ENCODE measurements at places on chromosomes 4 and X. TPM values are rescaled to one million over a fixed set of nuclear protein-coding genes. Genes with fewer than 3 reads are reported as not detected.

DNA sequence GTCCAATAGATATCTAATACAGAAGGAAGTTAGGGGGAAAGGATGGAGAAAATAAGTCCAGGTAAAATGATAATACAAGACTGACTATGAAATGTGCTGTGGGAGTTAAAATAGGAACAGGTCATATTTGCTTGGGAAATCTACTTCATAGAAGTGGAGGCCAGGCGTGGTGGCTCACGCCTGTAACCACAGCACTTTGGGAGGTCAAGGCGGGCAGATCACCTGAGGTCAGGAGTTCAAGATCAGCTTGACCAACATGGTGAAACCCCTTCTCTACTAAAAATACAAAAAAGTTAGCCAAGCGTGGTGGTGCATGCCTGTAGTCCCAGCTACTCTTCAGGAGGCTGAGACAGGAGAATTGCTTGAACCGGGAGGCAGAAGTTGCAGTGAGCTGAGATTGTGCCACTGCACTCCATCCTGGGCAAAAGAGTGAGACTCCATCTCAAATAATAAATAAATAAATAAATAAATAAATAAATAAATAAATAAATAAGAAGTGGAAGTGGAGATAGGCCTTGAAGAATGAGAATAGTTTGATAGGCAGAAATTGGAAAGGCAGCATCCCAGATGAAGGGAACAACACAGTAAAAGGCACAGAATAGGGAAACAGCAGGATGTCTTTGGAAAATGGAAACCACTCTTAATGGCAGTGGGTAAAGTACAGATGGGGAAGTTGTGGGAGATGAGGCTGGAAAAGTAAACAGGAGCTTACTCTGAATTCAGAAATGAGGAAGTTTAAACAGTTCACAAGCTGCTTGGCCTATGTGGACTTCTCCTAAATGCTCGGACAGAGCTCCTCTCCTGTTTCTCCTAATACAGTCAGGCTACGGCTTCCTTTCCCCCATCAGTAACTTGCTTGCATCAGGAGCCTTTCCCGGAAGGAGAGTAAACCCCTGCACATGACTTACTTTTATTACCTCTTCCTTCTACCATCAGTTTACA is 15.1 kb upstream of the GK start:
- no peak for DNase-seq

- no peak for DNase-seq
These were observed 92.2 kb downstream of the PRRG1 start for GRCh38 chrX:37441377-37441776.

DNA sequence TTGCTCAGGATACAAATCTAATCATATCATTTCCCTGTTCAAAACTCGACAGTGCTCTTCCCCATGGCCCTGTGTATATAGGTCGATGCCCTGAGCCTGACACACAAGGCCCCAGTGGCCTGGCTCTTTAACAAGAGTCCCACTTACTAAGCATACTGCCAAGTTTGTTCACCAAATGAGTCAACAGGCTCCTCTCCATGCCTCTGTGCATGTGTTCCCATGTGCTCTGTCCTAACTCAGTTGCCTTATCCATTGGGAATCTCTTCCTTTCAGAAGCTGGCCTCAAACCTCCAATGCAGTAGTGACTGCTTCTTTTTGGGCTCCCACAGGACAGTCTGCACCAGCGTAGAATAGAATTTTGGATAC is 18.9 kb upstream of the CXCR3 start:
- no peak for DNase-seq

DNA sequence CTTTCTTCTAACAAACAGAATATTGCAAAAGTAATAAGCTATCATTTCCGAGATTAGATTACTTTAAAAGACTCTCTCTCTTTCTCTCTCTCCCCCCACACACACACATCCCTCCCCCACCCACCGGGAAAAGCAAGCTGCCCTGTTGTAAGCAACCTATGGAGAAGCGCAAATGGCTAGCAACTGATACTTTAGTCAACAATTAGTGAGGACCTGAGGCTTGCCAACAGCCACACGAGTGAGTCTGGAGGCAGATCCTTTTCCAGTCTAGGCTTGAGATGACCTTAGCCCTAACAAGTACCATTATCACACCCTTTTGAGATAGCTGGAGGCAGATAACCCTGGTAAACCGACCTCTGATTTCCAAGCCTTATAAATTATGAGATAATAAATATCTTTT is 19.7 kb upstream of the ADGRL3 start:
- no peak for DNase-seq

SPANXN3 gene
- not detected for total RNA-seq

ASB12 gene
- total RNA-seq: not detected

IKBKG gene
- total RNA-seq: 26.6 TPM

CSAG2 gene
- total RNA-seq: not detected
